ENCODE measurements at places on chromosomes 11 and 22. TPM values are rescaled to one million over a fixed set of nuclear protein-coding genes. Genes with fewer than 3 reads are reported as not detected.

The TSGA10IP gene
- total RNA-seq: 7.3 TPM

GRCh38 chr11:34263441-34264091 lies 94.2 kb downstream of the ABTB2 start:
- no peaks in the 10 kb centered on the region for H3K27me3 ChIP-seq
- H3K4me1 ChIP-seq: peaks cover 17% of the 10 kb centered on the region
- H3K4me3 ChIP-seq: no peak overlapping the region
- no peak for DNase-seq
- H3K27ac ChIP-seq: no peak overlapping the region

DNA sequence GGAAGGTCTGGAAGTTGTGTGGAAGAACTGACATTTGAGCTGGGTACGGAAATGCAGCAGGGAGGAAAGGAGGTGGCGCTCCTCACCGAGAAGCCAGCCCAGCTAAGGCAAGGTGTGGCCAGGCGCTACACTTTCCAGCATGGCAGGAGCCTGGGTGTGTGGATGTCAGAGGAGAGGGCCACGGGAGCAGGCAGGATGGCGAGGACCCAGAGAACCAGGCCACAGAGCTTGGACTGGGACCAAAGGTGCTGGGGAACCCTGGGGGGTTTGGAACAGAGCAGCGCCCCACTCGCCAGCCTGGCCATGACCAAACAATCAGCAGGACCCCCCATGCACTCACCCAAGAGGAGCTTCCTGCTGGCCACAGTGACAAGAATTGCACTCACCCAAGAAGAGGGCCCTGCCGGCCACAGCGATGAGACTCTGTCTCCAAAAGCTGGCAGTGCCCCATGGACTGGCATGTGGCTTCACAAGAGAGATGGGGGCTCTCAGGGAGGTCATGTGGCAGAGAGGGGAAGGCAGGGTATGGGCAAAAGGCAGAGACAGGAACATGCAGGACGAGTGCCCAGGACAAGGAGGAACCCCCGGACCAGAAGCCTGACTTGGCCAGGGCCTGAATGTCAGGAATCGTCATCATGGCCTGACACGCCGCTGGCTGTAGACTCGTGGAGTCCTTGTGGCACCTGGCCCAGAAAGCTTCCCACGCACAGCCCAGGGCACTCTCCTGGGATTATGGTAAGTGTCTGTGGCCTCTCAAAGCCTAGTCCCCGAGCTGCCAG lies 45.4 kb downstream of the IGF2 start:
- DNase-seq: no peak
- H3K27me3 ChIP-seq: peaks cover 7% of the 10 kb centered on the region
- H3K4me3 ChIP-seq: no peak overlapping the region
- H3K27ac ChIP-seq: no peak overlapping the region

GRCh38 chr11:99069856-99070444 lies 49.2 kb downstream of the CNTN5 start:
- H3K27ac ChIP-seq: no peak overlapping the region
- no peaks in the 10 kb centered on the region for H3K36me3 ChIP-seq
- H3K27me3 ChIP-seq: no peaks in the 10 kb centered on the region

The CHRNA10 gene
- 0.21 TPM for total RNA-seq

GRCh38 chr11:118532091-118532490 lies 1.1 kb downstream of the TMEM25 start:
- DNase-seq: no peak
- H3K36me3 ChIP-seq: no peaks in the 10 kb centered on the region
- H3K27me3 ChIP-seq: no peaks in the 10 kb centered on the region
- H3K27ac ChIP-seq: no peak overlapping the region
- H3K4me1 ChIP-seq: peaks cover 24% of the 10 kb centered on the region

The E2F8 gene
- total RNA-seq: 5.7 TPM

GRCh38 chr22:50737728-50738648 lies at the start of gene ACR:
TSS of gene ACR (plus strand) at chr22:50738204. CDS start at chr22:50738236, 32 bp downstream.
- peaks cover 6% of the 10 kb centered on the region for H3K4me1 ChIP-seq
- no peak within 1 kb of the TSS for H3K27ac ChIP-seq
- no peak within 1 kb of the TSS for H3K4me3 ChIP-seq
- DNase-seq: no peak
- peaks cover 87% of the 10 kb centered on the region for H3K27me3 ChIP-seq
- H3K36me3 ChIP-seq: no peaks in the 10 kb centered on the region

The RFPL1 gene
- not detected for total RNA-seq

GRCh38 chr11:48307760-48308386 lies 1.9 kb downstream of the OR4S1 start:
- H3K27ac ChIP-seq: no peak overlapping the region
- H3K4me3 ChIP-seq: no peak overlapping the region
- peaks cover 4% of the 10 kb centered on the region for H3K36me3 ChIP-seq
- H3K27me3 ChIP-seq: no peaks in the 10 kb centered on the region
- no peaks in the 10 kb centered on the region for H3K4me1 ChIP-seq

GRCh38 chr22:50621948-50622722 lies 5.8 kb downstream of the ARSA start:
- peaks cover 20% of the 10 kb centered on the region for H3K4me1 ChIP-seq
- H3K27me3 ChIP-seq: peaks cover 22% of the 10 kb centered on the region
- H3K27ac ChIP-seq: no peak overlapping the region
- no peaks in the 10 kb centered on the region for H3K36me3 ChIP-seq
- peak overlapping the region; percentile 33 for H3K4me3 ChIP-seq
- peak; percentile 63 for DNase-seq

DNA sequence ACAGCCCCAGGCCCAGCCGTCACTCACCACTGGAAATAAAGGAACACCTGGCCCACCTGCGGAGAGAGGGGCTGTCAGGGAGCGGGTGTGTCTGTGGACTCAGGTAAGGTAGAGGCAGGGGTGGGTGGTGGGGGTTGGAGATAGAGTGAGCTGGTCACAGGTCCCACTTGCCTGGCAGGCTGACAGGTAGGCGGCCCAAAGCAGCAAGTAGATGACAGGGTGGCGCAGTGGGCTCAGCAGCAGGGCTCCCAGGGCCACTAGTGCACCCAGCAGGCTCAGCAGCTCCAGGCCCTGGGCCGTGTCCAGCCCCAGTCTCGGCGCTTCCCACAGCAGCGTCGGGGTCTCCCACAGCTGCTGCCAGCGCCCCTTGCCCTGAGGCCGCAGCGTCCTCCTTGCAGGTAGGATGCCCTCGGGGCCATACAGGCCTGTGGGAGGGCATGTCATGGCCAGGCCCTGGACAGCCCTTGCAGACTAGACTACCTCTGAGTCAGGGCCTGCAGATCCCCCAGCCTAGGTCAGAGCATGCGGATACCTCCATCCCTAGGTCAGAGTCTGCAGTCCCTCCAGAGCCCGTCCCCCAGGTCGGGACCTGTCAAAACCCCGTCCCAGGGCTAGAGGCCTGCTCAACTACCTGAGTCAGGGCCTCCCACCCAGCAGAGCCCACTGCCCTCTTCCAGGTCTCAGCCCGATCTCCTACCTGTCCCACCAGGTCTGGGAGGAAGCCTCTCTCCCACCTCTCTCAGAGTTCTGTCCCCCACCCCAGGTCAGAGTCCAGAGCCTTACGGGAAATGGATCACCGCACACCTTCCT lies 686 bp downstream of the LMF2 start:
- H3K36me3 ChIP-seq: no peaks in the 10 kb centered on the region
- peak; percentile 42 for DNase-seq
- peaks cover 16% of the 10 kb centered on the region for H3K4me1 ChIP-seq
- no peaks in the 10 kb centered on the region for H3K27me3 ChIP-seq
- no peak overlapping the region for H3K27ac ChIP-seq
- peak overlapping the region; percentile 72 for H3K4me3 ChIP-seq

DNA sequence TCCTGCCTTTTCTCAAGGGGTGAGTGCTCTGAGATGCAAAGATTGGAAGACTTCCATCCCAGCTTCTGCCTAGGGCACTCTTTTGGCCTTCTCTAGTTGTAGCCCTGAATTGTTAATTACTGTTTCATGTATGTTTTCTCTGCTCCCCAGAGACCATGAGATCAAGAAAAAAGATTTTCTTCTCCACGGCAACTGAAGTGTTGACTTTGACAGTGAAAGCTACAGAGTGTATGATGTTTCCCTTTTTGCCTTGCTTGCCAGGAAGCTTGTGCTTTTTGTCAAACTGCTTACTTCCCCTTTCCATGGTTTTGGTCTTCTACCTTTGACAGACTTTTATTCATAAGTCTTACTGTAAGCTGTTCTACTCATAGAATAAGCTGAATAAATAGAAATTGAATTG lies 23.3 kb upstream of the EIF3D start:
- no peaks in the 10 kb centered on the region for H3K36me3 ChIP-seq
- no peak overlapping the region for H3K27ac ChIP-seq
- peaks cover 3% of the 10 kb centered on the region for H3K27me3 ChIP-seq
- no peak overlapping the region for H3K4me3 ChIP-seq
- H3K4me1 ChIP-seq: peaks cover 3% of the 10 kb centered on the region

- no peak overlapping the region for H3K4me3 ChIP-seq
- no peak overlapping the region for H3K27ac ChIP-seq
- no peaks in the 10 kb centered on the region for H3K27me3 ChIP-seq
- peak; percentile 45 for DNase-seq
- H3K36me3 ChIP-seq: no peaks in the 10 kb centered on the region
Observed at GRCh38 chr11:119706887-119707286, 22.1 kb downstream of the NECTIN1 start.

GRCh38 chr11:112693781-112694180 lies 267.4 kb upstream of the NCAM1 start:
- no peak overlapping the region for H3K4me3 ChIP-seq
- H3K36me3 ChIP-seq: no peaks in the 10 kb centered on the region
- no peak overlapping the region for H3K27ac ChIP-seq
- peaks cover 23% of the 10 kb centered on the region for H3K4me1 ChIP-seq
- DNase-seq: no peak

The POLR2F gene
- total RNA-seq: 76.1 TPM

The MS4A12 gene
- not detected for total RNA-seq

DNA sequence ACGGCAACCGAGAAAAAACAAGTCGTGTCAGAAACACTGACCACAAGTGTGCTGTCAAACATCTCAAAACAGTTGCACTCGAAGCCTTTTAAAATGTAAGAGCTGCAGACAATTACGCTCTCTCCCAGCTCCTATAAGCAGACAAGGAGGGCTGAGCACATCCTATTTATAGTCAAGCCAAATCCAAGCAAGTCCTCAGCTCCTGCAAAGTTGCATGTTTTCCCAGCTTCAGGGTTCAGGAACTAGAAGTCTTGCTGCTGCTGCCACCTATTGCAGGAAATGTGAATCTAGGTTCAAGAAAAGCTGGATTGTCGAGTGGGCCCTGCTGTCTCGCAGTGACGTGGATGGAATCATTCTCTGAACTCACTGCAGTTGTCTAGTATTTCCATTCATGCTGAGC lies 15.5 kb downstream of the EFCAB6 start:
- H3K36me3 ChIP-seq: no peaks in the 10 kb centered on the region
- no peaks in the 10 kb centered on the region for H3K4me1 ChIP-seq
- DNase-seq: peak; percentile 63
- H3K27ac ChIP-seq: no peak overlapping the region

The FAM180B gene
- total RNA-seq: not detected

The CRACR2B gene
- total RNA-seq: 11.6 TPM

The CRYBB2 gene
- not detected for total RNA-seq

The LINC01488 gene
- total RNA-seq: 0.09 TPM

DNA sequence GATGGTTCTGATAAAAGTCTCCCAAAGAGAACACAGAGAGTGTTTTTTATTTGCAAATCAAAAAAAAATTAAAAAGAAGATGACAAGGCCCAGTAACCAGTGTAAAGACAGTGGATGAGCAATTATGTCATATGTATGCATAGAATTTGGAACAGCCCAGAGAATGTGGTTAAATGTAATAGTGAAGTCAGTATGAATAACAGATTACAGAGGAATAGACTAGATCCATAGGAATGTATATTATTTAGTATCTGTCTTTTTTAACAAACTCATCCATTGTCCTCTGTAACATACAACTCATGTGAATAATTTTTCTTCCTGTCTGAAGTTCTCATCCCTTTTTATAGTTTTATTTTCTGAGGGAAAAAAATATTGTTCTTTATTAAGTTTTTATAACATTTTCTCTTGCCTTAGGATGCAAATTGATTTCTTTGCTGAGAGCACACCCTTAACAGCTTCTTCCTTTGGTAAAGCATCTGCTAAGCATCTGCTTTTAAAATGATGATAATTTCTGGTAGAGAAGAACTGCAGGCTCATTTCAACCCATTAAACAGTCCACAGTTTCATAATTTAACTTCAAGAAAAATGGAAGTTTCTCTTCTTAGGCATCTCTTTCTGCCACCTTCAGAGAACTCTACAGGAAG lies 266.5 kb upstream of the MTNR1B start:
- no peaks in the 10 kb centered on the region for H3K36me3 ChIP-seq
- DNase-seq: no peak
- H3K4me1 ChIP-seq: peaks cover 7% of the 10 kb centered on the region
- H3K27me3 ChIP-seq: no peaks in the 10 kb centered on the region

DNA sequence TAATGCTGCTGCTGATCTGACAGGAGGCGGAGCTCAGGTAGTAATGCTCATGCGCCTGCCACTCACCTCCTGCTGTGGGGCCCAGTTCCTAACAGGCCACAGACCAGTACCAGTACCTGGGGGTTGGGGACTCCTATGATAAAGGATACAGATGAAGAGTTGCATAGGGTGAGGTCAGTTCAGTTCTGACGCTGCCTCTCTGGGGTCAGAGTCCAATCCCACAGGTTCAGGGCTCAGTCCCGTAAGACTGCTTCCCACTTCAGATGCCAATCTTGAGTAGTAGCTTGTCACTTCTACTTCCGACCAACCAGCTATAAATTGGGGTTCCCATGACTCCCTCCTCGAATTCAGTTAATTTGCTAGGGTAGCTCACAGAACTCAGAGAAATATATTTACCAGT lies 8.6 kb downstream of the ASRGL1 start:
- no peaks in the 10 kb centered on the region for H3K27me3 ChIP-seq
- H3K4me1 ChIP-seq: no peaks in the 10 kb centered on the region
- H3K27ac ChIP-seq: no peak overlapping the region
- H3K4me3 ChIP-seq: no peak overlapping the region

DNA sequence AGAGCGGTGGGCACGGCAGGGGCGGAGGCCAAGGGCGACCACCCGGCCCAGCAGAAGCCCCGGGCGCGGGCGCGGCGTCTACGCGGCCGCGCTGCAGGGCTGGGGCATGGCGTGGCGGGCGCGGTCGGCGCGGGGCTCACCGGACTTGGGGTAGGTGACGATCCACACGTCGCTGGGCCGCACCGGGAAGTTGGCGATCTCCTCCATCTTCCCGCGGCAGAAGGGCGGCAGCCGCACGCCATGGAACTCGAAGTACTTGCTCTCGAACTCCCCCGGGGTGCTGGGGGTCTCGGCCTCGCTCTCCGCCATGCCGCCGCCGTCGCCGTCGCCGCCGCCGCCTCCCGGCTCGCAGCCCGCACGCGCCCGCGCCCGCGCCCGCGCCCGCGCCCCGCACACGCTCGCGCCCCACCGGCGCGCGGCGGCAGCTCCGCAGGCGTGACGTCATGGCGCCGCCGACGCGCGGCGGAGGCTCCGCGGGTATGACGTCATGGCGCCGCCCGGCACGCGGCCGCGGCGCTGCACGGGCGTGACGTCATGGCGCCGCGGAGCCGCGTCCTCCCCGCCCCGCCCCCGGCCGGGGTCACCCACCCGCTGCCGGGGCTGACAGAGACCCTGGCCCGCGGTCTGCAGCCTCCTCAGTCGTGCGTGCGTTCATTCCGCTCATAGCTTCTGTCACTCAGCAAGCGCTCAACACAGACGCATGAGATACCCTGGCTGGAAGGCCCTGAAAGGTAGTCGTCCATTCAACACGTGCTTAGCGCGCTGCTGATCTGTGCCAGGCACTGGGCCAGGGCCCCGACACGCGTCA lies at the start of gene SULT4A1:
Gene SULT4A1, minus strand, starts transcription at position 440 of the 808 bp plus-strand sequence. Its CDS starts 131 bp downstream, at position 309.
- H3K4me3 ChIP-seq: peak within 1 kb of the TSS; percentile 63
- DNase-seq: peak; percentile 91
- H3K27me3 ChIP-seq: peaks cover 15% of the 10 kb centered on the region
- peaks cover 12% of the 10 kb centered on the region for H3K4me1 ChIP-seq
- no peak within 1 kb of the TSS for H3K27ac ChIP-seq

The TH gene
- total RNA-seq: 2.0 TPM

GRCh38 chr22:26127126-26127525 lies 42.1 kb upstream of the SEZ6L start:
- H3K27me3 ChIP-seq: no peaks in the 10 kb centered on the region
- no peaks in the 10 kb centered on the region for H3K36me3 ChIP-seq
- H3K4me1 ChIP-seq: peaks cover 34% of the 10 kb centered on the region
- DNase-seq: no peak
- no peak overlapping the region for H3K4me3 ChIP-seq
